ENCODE measurements at places on chromosomes 6 and 20. TPM values are rescaled to one million over a fixed set of nuclear protein-coding genes. Genes with fewer than 3 reads are reported as not detected.

DNA sequence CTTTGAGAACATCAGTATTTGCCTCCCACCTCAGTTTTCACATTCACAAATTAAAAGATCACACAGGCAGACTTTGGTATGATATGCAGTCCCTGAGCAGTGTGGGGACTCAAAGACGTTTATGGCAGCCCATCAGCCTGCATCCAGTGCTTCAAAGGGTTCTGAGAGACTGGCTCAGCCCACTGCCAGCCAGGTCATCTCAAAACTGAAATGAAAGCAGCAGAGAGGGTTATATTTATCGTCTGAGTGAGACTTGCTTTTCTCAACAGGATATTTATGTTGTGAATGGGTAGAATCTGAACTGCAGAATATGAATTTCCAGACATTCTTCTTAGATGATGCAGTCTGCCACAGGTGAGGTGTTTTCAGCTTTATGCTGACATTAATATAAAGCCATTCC is 159.8 kb downstream of the NRN1 start:
- no peak for DNase-seq

DNA sequence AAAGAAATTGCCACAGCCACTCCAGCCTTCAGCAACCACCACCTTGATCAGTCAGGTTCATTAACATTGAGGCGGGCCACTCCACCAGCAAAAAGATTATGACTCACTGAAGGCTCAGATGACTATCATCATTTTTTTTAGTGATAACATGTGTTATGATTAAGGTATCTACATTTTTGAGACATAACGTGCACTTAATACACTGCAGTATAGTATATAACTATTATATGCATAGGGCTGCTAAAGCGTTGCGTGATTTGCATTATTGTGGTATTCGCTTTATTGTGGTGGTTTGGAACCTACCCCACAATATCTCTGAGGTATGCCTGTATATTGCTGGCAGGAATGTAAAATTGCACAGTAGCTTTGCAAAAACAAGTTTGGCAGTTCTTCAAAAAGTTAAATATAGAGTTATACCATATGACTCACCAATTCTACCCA is 6.8 kb upstream of the RIPK1 start:
- no peak for DNase-seq

- no peak for DNase-seq
Observed at GRCh38 chr6:108565091-108565766, 4.5 kb downstream of the FOXO3 start.

DNA sequence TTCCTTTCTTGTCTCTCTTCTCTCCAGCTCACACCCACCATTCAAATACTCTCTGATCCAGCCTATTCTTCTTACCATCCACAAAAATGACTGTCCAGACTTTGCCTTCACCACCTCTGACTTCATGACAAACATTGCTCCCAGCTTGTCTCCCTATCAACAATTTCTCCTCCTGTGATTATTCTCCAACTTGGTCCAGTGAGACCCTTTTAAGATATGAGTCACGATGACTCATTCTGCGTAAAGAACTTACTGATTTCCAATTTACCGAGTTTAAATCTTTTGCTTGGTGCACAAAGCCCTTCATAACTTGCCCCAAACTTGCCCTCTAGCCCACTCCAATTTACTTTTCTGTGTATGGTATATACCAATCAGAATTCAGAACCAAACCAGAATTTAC is 833.2 kb downstream of the MAFB start:
- no peak for DNase-seq

- peak; percentile 36 for DNase-seq
Observed at GRCh38 chr6:106509420-106510089, 119.7 kb downstream of the RTN4IP1 start.

- no peak for DNase-seq
Observed at GRCh38 chr6:15194453-15194852, 51.4 kb upstream of the JARID2 start.

- no peak for DNase-seq
Observed at GRCh38 chr6:56327946-56328727, 80.8 kb upstream of the COL21A1 start.

DNA sequence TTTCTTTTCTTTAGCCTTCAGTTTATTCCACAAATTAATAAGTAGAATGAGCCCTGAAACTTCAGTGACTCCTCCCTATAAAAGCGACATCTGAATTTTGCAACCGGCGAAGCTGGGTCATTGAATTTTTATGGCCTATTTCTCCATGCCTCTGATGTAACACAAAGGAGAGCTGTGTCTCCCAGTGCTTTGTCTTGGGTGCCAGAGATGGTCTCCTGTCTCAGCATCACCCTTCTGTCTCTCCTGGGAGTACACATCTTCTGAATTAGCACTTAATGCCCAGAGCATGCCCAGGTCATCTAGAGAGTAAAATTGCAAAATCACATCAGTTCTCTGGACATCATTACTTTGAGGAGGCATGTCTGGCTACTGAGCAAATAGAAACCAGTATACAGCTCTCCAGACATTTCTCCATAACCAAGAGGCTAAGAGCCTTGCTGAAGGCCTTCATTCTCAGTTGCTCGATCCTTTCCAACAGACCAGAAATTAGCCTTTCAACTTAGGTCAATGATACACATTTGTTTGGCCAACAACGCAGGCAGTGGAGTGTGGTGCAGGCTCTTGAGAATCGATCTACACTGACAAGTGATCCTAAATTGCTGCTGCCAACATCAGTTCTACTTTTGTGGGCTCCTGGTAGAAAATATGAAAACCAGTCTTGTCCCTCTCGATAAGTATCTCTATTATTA is 176.0 kb upstream of the FOXQ1 start:
- no peak for DNase-seq

DNA sequence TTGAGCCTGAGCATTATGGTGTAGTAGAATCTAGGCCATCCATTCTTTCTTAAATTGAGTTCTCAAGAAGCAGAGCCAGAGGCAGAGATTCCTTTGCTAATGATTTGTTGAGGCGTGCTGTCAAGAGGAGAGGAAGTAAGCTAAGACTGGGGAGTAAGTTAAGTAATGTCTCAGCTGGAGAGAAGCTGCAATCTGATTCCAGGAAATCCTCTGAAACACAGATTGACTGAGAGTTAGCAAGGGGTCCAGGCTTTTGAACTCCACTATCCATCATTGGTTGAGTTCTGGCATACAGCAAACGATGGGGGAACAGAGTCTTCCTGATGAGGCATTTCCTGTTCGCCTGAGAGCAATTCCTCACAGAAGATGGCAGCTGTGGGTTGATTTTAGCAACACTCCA is 207.4 kb upstream of the RAB32 start:
- DNase-seq: no peak

DNA sequence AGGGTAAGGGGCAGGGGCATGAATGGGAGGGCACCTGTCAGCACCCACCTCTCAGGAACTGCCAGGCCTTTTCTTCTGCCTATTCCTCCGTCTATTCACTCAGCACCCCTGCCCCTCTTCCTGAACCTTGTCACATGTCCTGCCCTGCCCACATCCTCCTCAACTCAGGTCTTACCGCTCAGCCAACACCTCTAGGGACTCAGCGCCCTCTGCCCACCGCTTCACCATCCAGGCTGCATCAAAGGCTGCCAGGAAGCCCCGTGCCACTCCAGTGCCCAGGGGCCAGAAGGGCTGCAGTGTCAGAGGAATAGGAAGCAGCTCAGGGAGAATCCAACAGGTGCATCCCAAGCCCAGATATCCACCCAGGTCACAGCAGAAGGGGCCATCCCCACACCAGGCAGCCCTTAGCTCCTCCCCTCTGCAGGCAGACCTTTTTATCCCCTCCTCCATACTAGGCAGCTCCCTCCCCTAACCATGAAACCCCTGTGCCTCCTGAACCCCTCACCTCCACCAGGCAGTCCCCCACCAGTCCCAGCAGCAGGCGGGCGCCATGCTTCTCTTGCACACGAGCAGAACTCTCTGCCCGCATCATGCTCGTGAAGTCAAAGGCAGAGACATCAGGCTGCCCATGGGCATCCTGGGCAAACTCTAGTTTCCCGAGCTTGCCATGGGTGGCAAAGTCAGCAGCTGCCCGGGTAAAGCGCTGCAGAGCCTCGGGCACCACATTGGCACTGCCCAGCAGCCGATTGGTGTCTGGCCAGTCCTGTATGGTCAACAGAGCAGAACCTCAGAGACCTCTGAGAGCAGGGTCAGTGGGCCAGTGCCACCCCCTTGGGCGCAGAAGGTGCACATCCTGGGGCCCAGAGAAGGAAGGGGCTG is 5.5 kb downstream of the MICAL1 start:
- no peak for DNase-seq

Gene SNX21
- total RNA-seq: 1.8 TPM

Gene SLC32A1
- total RNA-seq: not detected

Gene HAO1
- not detected for total RNA-seq
